Right atrium auricular region (tissue), 2 donors: ENCODE measurements at places on chromosomes 6 and 20. TPM values are rescaled to one million over a fixed set of nuclear protein-coding genes. Genes with fewer than 3 reads are reported as not detected.

DNA sequence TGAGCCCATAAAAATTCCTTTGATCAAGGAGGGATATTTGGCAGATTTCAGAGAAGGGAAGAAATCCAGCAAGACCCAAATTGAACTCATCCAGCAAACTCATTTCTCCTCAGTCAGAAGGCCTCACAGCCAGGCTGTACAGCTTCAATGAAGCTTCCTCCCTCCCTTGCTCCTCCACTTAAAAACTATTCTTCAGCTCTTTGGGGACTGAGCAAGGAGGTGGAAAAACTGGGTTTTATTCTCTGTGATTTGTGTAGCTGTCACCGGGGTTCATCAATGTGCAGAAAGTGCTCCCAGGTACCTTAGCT is 158.7 kb upstream of the ZNF184 start:
- H3K27ac ChIP-seq = no peak overlapping the region
- peaks cover 8% of the 10 kb centered on the region for H3K4me1 ChIP-seq
- no peak overlapping the region for H3K4me3 ChIP-seq

DNA sequence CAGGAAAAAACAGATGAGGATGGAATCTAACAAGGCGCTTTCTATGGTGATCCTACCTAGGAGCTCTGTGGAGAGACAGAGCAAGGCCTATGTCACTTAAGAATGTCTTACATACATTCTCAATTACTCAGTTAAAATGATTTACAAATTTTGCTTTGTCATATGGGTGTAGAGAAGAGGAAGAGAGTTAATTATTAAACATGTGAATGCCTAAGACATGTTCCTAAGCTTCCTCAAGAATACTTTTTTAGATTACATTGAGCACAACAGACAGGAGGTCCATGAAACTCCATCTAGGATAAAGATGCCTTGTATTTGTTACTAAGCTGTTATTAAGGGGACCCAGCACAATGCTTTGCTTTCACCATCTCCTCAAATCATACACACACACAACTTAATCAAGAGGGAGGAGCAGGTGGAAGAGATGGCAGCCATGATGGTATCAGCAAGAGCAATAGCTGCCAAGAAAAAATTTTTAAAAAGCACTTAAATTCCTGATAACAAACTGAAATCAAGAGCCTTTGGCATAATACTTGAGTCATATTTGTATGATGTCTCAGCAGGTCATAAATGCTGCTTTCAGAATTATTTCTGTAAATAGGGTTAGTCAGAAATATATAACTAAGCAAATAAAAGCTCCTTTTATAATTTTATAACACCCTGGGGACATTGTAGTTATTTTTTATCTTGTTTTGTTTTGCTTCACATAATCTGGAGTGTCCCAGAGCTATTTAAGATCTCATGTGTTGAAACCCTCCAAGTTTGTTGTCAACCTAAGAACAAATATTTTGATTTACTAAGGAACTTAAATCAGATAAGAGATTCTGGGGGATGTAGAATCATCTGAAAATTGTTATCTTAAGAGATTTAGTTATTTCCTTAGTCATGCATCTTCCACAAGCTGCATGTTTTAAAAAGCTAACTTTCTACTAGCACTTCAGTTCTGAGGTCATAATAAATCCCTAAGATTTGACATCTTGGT is 70.0 kb upstream of the CD2AP start:
- H3K27ac ChIP-seq = no peak overlapping the region
- peaks cover 3% of the 10 kb centered on the region for H3K4me1 ChIP-seq
- no peak overlapping the region for H3K4me3 ChIP-seq

DNA sequence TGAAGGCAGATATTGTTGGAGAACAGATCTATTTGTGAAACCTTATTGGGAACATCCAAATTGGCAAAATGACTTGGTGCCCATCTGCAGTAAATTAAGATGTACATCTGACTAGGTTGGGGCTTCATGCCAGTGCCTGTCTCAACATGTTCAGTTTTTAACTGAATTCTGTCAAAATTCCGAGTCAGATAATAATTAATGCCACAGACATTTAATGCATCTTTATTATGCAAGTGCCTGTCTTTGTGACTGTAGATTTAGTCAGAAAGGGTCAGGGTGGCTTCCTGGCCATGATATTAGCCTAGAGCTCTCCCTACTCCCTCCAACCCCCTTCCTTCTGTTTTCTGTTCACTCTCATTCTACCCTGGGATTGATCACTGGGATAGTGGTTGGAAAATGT is 199.3 kb upstream of the FLRT3 start:
- H3K4me3 ChIP-seq = no peak overlapping the region
- no peak for DNase-seq
- no peak overlapping the region for H3K27ac ChIP-seq
- no peaks in the 10 kb centered on the region for H3K36me3 ChIP-seq

GRCh38 chr20:64068386-64069208 is 5.6 kb downstream of the TCEA2 start:
- no peaks in the 10 kb centered on the region for H3K4me1 ChIP-seq
- H3K36me3 ChIP-seq = peaks cover 10% of the 10 kb centered on the region
- DNase-seq = no peak
- H3K4me3 ChIP-seq = no peak overlapping the region
- no peak overlapping the region for H3K27ac ChIP-seq

DNA sequence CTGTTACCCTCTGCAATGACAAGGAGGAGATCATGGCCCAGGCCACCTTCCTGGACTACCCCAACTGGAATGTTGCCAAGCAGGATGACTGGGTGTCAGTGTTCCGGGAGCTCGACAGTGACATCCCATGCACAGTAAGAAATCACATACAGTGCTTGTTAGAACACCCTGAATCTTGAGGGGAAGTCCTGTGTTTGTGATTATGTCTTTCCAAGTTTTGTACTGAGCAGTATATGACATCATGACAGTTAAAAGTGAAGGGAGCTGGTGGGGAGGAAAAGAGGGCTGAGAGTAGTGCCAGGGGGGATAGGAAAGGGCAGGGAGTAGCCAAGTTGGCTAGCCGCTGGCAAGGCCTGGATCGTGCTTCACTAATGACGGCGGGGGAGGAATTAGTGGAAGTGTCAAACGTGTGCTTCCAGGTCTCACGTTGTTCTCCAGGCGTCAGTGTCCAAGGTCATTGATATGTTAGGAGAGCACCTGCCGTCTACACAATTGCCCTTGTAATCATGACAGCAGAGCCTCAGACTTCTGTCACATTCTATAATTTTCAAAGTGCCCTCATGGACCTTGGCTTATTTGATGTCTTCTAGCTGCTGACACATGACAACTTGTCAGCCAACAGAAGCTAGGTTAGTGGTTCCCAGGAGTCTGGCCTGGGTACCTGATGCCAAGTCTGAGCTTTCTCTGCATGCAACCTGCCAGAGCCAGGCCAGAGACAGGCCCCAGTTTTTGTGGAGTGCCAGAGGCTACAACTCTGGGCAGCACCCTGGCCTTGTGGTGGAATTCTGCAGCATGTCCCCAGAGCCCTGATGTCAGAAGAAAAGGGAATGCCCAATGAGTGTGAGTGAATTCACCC is 18.8 kb downstream of the CFAP61 start:
- no peaks in the 10 kb centered on the region for H3K4me1 ChIP-seq
- H3K4me3 ChIP-seq = no peak overlapping the region
- no peaks in the 10 kb centered on the region for H3K36me3 ChIP-seq

- H3K27me3 ChIP-seq = no peaks in the 10 kb centered on the region
- no peaks in the 10 kb centered on the region for H3K4me1 ChIP-seq
- DNase-seq = no peak
- no peaks in the 10 kb centered on the region for H3K36me3 ChIP-seq
- H3K4me3 ChIP-seq = no peak overlapping the region
- H3K27ac ChIP-seq = no peak overlapping the region
Observed at GRCh38 chr6:74631564-74631963, 574.3 kb downstream of the COL12A1 start.

DNA sequence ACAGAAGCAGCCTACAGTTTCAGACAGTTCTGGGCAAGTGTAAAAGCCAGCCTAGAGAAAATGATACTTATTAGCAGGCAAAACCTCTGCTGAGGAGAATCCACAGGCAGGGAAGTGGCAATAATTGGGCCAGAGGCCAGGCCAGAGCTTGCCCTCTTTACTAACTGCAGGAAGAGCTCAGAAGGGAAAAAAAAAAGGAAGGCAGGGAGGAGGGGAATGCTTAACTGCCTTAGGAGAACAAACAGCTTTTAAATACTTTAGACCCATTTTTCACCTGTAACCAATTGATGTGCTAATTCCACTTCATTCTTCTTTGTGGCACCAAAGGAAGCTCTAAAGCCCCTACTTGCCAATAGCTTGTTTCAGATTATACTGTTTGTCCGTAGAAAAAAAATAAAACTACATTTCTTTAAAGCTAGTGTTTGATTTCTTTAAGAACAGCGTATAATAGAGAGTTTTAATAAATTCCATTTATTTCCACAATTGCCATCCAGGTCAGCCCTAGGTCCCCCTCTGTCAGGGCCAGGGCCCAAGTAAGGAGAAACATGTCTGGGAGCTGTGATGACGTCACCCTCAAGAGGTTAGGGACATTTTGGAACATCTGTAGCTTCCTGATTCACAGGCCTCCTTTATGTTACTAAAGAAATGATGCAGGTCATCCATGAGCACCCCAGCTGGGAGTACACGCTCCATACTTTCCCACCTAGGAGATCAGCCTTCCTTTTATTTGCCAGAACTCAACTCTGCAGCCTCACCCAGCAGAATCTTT is 384.3 kb downstream of the CDC5L start:
- H3K27ac ChIP-seq = no peak overlapping the region
- no peaks in the 10 kb centered on the region for H3K4me1 ChIP-seq
- H3K4me3 ChIP-seq = no peak overlapping the region
- no peak for DNase-seq

DNA sequence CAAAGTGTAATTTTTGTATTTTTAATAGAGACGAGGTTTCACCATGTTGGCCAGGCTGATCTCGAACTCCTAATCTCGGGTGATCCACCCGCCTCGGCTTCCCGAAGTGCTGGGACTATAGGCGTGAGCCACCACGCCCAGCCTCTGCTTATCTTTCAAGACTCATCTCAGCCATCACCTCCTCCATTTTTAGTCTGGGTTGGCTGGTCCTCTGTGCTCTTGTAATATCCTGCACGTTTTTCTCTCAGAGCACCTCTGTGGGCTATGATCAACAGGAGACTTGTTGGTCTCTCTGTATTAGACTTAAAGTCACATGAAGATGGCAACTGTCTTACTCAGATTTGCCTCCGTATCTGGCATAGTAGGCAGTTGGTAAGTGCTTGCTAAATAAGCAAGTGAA is 7.6 kb downstream of the NOTCH4 start:
- H3K4me3 ChIP-seq = no peak overlapping the region
- H3K4me1 ChIP-seq = no peaks in the 10 kb centered on the region
- no peaks in the 10 kb centered on the region for H3K36me3 ChIP-seq
- H3K27me3 ChIP-seq = no peaks in the 10 kb centered on the region

DNA sequence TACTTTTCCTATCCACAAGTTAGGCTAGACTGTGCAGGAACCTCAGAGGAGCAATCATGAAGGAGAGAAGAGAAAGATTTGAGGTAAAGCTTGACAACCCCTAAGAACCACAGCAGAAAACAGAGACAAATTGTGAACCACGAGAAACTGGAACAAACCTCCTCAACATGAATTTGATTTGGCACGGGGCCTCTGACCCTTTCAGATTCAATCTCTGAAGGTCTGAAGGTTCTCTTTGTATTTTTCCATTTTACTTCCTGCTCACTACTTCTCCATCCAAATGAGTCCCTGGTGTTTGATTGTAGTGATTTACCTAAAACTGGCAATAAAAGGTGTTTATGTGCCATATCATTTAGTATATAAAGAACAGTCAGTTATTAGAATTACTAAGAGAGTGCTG is 126.1 kb upstream of the STXBP5 start:
- H3K36me3 ChIP-seq = no peaks in the 10 kb centered on the region
- H3K27me3 ChIP-seq = no peaks in the 10 kb centered on the region
- H3K4me1 ChIP-seq = no peaks in the 10 kb centered on the region
- no peak for DNase-seq

DNA sequence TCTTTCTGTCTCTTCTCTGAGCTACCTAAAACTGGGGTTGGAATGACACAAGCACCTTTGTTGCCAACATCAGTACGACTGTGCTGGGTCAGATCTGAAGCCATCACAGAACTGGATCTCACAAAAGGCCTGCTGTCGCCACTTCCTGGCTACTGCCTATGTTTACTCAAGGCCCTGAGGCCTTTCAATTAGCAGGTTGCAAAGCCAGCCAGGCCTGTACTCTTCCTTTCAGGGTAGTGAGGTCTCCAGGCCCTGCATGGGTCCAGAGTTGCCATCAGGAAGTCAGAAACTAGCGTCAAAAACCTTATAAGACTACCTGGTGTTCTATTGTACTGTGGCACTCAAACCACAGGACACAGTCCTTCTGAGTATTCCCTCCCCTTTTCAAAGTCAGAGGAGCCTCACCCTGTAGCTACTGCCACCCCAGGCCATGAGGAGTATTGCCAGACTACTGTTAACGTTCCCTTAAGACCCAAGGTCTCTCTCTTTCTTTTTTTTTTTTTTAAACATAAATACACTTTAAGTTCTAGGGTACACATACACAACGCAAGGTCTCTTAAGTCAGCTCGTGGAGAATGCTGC is 937.4 kb upstream of the GJE1 start:
- H3K4me3 ChIP-seq = no peak overlapping the region
- no peaks in the 10 kb centered on the region for H3K27me3 ChIP-seq
- H3K36me3 ChIP-seq = no peaks in the 10 kb centered on the region
- no peak for DNase-seq

GRCh38 chr6:31399589-31400466 is 3.6 kb upstream of the MICA start:
- peaks cover 60% of the 10 kb centered on the region for H3K4me1 ChIP-seq
- peak overlapping the region; percentile 83 for H3K4me3 ChIP-seq
- DNase-seq = peak; percentile 95
- no peaks in the 10 kb centered on the region for H3K36me3 ChIP-seq
- peak overlapping the region; percentile 99 for H3K27ac ChIP-seq

DNA sequence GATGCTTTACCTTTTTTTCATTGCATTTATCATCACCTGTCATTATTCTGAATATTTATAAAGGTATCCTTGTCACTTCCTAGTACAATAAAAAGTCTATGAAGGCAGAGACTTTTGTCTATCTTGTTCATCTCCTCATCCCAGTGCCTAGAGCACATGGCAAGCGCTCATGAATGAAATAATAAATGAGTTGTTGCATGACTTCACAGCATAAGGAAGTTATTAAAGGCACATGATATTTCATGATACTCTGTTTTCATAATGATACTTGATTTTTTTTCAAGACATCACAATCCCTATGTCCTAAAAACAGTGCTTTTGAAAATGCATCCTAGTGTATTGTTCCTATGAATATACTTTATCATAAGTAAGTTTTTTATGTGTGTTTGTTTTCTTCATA is 310.6 kb upstream of the RSPO3 start:
- no peak for DNase-seq
- no peak overlapping the region for H3K4me3 ChIP-seq
- no peak overlapping the region for H3K27ac ChIP-seq
- peaks cover 4% of the 10 kb centered on the region for H3K4me1 ChIP-seq

GRCh38 chr6:90187437-90188121 is 109.1 kb downstream of the BACH2 start:
- DNase-seq = no peak
- H3K27ac ChIP-seq = no peak overlapping the region
- no peak overlapping the region for H3K4me3 ChIP-seq
- H3K36me3 ChIP-seq = no peaks in the 10 kb centered on the region
- no peaks in the 10 kb centered on the region for H3K27me3 ChIP-seq
- no peaks in the 10 kb centered on the region for H3K4me1 ChIP-seq

SOX18 gene
- 15.1 TPM for total RNA-seq

PCMTD2 gene
- 180 TPM for total RNA-seq

SLC17A2 gene
- total RNA-seq = not detected

PAX1 gene
- total RNA-seq = not detected

ACSS1 gene
- 25.6 TPM for total RNA-seq

PRL gene
- not detected for total RNA-seq

SIGLEC1 gene
- 3.9 TPM for total RNA-seq
